DMS 273 treated with DMSO at 0.1 percent for 48 hours (cell line): ENCODE measurements at places on chromosomes 2 and 18.

DNA sequence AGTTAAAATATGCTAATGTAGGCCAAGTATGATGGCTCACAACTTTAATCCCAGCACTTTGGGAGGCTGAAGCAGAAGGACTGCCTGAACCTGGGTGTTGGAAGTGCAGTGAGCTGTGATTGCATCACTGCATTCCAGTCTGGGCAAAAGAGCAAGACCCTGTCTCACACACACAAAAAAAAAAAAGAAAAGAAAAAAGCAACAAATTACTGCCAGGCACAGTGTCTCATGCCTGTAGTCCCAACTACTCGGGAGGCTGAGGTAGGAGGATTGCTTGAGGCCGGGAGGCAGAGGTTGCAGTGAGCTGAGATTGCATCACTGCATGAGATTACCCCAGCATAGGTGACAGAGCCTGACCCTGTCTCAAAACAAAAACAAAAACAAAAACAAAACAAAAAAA lies 110.6 kb downstream of the PRELID3A start:
- DNase-seq, result no peak

DNA sequence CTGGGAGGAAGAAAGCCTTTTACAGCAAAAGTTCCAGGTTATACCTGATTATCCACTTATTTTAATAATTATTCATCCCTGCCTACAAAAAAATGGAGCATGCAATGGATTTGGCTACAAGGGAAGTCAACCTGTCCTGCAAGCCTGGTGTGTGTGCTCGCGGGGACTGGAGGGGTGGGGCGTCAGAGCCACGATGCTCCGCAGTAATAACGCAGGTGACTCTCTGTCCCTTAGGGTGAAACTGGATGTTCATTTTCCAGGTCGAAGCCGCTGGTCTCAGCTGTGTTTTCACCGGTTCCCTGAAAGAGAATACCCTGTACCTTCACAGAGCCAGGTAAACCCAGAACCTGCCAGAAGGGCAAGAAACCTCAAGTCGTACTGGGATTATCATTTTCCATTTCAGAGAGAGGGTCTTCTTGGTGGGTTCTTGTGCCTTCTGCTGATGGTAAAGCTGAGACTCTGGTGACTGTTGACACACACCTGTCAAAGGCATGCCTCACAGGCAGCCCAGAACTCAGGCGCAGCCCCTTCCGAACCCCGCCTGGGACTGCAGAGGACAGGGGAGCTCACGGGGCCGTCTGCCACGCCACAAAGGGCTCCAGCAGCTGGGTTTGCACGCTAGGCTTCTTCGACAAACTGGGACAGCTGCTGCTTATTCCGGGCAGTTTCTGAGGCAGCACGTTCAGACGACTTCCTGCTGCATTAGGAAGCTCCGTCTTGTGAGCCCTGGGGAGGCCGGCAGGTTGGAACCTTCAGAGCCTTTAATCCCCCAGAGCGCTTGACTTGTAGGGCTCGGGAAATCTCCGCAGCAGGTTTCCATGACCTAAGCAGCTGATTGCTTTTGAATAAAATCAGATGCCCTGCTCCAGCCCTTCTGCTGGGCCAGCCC lies 58.6 kb downstream of the KCNG2 start:
- peak; percentile 49 for DNase-seq

GRCh38 chr2:149767516-149767974 lies 180.0 kb upstream of the MMADHC start:
- peak; percentile 51 for DNase-seq

GRCh38 chr2:122417114-122417513 lies 661.7 kb downstream of the TSN start:
- no peak for DNase-seq

DNA sequence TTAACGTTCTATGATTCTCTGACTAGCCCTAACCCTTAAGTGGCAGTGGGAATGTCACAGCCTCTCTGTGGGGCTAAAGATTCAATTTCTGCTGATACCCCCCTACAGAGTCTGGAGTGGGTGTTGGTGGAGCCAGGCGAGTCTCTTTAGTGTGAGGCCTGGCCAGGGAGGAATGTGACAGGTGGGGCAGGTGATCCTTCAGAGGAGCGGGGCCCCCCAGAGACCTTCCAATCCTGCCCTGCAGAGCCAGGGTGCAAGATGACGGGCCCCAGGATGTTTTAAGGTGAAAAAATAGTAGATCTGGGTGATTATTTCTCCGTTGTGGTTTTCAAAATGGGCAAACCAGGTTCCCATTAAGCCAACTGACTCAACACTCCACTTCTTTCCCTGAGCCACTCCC lies 28.2 kb upstream of the DNMT3A start:
- no peak for DNase-seq

GRCh38 chr18:80023173-80023572 lies 11.1 kb upstream of the RBFA start:
- no peak for DNase-seq

DNA sequence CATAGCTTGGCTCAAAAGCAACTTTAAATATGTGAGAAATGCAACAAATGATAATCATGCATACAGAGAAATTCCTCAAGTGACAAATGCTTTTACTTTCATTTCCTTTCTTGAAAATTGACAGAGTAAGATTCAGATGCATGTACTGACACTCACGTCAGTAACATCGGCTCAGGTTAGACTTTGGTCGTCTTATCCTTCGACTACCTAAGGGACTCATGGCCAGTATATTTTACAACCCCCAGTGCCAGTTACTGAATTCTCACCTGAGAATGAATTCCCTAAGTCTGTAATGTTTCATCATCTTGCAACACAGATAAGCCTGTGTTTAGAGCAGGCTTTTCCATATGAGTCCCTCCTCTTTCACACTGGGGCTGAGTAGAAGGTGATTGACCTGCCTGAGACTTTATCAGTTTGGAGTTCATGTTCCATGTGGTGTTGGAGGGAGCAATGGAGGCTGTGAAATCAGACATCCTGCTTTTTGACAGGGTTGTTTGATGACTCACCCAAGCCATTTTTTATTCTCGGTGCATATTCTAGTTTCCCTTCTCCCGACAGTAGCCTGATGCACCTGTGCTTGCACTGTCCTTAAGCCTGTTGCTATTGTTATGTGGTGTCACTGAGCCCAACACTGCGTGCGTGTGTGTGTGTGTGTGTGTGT lies 30.5 kb upstream of the ATP8B1 start:
- DNase-seq, result no peak

DNA sequence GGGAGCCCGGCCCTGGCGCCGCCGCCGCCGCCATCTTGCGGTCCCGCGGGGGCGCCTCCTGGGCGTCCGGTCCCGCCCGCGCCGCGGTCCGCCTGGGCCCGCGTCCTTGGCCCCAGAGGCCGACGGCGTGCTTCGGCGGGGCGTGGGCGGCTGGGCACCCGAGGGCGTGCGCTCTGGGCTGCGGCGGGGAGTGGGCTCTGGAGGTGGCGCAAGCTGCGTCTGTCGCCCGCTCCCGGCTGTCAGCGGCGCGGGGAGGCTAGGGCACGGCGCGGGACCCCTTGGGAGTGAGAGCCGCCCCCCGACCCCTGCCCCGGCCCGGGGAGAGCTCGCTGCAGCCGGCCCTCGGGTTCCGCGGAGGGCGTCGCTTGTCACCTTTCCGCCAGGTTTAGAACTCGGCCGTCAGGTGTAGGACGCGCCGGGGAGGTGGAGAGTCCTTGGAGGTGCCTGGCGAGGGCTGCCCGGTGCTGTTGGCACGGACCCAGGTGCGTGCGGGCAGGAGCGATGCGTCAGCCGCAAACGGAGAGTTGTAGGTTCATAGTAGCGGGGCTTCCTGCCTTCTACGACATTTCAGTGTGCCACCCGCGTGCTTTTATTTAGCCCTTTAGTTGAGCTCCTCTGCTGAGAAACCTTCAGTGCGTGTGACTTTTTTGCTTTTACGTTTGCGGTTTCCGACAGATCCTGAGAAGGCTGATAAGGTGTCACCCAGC lies 921 bp downstream of the VAPA start:
- peak; percentile 24 for DNase-seq
